CD14-positive monocyte (primary cell): ENCODE measurements at places on chromosomes 16 and 17.

DNA sequence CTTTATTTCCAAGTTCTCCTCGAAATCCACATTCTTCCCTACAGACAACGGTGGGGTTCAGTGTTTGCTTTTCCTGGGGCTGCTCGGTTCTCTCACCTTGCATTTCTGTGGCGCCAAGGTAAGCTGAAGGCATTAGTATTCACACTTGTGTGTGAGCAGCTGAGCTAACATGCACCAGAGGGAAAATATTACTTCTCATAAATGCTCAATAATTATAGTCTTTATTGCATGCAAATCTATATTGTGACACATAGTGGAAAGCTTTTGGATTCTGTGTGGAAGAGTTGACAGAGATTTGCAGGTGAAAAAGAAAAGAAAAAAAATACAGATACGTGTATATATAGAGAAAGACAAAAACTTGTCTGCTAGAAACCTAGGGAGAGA, 411.8 kb downstream of the MAF start:
- DNase-seq, result no peak

GRCh38 chr16:17470908-17471718, at the start of gene XYLT1:
Gene XYLT1, minus strand, starts transcription at chr16:17470960. Its CDS starts 164 bp downstream, at chr16:17470796.
- peak; percentile 69 for DNase-seq

- peak; percentile 19 for DNase-seq
Observed at GRCh38 chr17:39461926-39462569, 762 bp downstream of the CDK12 start.

DNA sequence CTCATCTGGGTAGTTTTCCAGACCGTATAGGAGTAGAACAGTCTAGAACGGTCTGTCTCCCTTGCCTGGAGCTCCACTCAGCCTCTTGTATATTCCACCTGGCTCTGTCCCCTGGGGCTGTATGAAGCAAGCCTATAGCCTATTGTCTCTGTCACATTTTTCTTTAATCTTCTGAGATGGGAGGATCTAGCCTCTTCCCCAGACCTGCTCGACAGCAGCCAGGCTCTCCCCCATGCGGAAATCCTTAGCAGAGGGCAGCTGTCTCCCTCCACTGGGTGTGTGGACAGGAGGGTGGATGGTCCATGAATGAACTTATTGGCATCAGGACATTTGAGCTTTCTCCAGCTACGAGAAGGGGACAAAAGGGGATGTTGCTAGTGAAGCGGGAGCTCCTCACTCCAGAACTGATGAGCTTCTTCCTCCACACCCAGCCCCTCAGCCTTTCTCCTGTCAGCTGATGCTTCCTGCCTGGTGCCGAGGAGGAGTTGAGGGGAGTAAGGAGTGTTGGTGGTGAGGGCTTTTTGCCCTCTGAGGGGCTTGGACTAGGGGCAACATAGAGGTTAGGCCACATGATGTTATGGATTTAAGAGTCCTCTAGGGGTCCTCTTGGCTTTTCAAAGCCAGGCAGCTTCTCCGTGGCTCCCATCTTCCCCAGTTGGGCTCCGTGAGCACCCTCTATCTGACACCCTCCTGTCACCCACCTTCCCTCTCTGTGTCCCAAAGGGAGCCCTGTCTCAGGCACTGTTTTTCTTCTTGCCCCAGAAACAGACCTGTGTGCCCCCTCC, 28.0 kb downstream of the ARHGAP23 start:
- DNase-seq, result no peak

DNA sequence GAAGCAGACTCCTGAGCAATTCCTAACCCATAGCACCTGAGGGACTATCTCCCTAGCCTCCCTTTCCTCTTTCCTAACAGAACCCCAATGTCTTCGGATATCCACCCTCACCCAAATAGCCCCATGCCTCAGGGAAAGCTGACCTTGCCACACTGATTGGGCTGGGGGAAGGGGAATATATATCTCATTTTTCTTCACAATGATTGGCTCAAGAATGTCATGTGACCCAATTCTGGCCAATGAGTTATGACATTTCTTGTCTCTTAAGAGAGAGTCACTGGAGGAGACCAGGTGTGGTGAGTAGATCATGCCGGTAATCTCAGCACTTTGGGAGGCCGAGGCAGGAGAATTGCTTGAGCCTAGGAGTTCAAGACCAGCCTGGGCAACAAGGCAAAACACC, 71.9 kb upstream of the NLK start:
- DNase-seq, result no peak

GRCh38 chr16:47995354-47995753, 160.4 kb downstream of the ABCC12 start:
- DNase-seq, result no peak

GRCh38 chr16:67672739-67673662, 6.4 kb downstream of the C16orf86 start:
- DNase-seq, result peak; percentile 72

- DNase-seq, result no peak
Observed at GRCh38 chr17:73422121-73422520, 110.3 kb upstream of the CDC42EP4 start.

DNA sequence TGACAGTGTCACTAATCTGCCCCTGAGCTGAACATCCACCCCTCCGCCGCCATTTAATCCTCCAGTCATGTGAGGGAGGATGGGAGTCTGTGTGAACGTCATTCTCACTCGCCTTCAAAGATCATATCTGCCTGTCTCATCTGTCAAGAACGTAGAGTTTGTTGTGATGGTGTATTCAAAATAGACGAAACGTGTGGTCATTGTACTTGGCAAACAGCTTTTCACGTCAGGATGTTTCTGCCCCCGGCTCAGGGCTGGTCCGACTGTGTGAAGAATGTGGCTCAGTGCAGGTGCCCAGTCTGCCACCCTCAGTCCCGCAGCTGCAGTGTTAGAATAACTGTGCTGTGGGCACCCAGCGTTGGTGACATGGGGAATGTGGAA, 148.0 kb downstream of the KCNJ12 start:
- DNase-seq, result no peak

GRCh38 chr17:50240851-50241250, 33.4 kb upstream of the TMEM92 start:
- DNase-seq, result no peak

- no peak for DNase-seq
Observed at GRCh38 chr17:8391711-8392110, 5.9 kb downstream of the RNF222 start.

- DNase-seq, result no peak
Observed at GRCh38 chr16:64184156-64184555, 937.7 kb downstream of the CDH11 start.

DNA sequence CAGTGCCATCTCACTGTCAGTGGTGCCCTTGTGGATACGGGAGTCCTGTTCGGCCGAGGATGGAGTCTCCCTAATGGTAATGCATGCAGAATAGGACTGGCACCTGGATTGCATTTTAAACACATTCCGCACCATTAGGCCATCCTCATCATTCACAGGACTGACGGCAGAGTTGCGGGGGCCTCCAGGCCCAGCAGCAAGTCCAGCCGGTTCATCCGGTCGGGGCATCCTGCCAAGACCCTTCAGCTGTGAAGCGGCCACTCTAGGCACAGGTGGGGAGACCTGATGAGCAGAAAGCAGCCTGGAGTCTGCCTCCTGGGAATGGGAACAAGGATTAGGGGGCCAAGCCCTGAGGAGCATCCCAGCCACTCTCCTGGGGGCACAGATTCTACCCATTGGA, 90.3 kb upstream of the XYLT1 start:
- DNase-seq, result no peak

DNA sequence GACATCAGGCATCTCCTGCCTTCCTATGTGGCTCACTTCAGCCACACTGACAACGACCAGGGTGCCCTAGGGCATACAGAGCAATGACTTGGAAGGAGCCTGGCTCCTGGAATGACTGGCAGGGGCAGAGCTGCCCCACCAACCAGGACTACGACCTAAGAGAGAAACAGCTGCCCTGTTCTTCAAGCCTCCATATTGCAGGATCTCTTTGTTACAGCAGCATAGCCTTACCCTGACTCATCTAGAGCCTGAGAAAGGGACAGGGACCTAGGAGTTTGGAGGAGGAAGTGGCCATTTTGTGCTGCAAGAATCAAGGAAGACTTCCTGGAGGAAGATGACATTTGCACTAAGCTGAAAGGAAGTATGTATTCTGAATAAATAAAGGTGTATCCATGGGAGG, 49.6 kb downstream of the GSG1L start:
- no peak for DNase-seq

- peak; percentile 81 for DNase-seq
Observed at GRCh38 chr17:3886776-3887175, 6.1 kb downstream of the CAMKK1 start.

DNA sequence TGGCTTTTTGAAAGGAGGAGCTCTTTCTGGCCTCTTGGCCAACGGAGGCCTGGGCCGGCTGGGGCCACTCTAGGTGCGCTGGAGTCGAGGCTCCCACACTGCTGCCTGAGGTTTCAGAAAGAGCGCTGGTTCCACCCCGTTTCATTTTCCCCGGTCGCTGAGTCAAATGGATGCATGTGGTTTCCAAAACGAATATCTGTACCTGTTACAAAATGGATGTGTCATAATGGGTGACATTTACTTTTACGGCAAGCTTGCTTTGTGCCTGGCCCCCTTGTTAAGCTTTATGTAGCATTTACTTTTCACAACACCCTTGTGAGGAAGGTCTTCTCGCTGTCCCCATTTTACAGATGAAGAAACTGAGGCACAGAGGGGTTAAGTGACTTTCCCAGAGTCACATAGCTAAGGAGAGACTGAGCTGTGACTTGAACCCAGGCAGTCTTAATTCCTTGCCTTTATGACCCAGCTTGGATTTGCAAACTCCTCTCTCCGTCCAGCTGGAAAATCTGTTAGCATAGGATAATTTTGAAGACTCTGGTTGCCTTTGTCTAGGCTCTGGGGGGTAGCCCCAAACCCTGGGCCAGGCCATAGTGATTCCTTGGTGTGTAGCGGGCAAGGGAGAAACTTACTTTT, 10.6 kb downstream of the KSR1 start:
- peak; percentile 68 for DNase-seq

DNA sequence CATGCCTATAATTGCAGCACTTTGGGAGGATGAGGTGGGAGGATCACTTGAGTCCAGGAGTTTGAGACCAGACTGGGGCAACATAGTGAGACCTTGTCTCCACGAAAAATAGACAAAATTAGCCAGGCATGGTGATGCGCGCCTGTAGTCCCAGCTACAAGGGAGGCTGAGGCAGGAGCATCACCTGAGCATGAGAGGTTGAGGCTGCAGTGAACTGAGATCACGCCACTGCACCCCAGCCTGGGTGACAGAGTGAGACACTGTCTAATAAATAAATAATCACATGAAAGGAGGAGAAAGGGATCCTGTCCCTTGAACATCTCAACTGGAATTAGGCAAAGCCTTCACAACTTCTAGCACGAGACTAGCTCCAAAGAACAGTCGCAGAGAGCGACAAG, 53.2 kb downstream of the TEKT5 start:
- DNase-seq, result no peak
